ENCODE measurements at places on chromosomes 4 and X.

- DNase-seq: no peak
Observed at GRCh38 chrX:2457289-2458133, 43.3 kb downstream of the DHRSX start.

DNA sequence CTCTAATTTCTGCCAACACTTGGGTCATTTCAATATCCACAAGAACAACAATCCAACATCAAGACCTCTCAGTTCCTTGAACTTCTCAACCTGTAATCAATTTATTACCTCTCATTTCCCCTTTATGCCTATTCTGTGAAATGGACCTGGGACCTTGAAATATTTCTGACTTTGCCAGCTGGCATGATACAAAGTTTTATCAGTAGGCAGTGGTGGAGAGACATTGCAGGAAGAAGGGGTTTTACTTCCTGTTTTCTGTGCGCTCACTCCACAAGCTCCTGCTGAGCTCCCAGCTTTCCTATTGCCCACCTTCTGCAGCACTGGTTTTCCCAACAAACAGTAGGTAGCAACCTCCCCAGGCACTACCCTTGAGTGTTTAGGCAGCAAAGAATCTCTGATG is 3.5 kb upstream of the ARHGEF6 start:
- no peak for DNase-seq

GRCh38 chr4:186760576-186760975 is 36.9 kb upstream of the FAT1 start:
- DNase-seq: peak; percentile 62

DNA sequence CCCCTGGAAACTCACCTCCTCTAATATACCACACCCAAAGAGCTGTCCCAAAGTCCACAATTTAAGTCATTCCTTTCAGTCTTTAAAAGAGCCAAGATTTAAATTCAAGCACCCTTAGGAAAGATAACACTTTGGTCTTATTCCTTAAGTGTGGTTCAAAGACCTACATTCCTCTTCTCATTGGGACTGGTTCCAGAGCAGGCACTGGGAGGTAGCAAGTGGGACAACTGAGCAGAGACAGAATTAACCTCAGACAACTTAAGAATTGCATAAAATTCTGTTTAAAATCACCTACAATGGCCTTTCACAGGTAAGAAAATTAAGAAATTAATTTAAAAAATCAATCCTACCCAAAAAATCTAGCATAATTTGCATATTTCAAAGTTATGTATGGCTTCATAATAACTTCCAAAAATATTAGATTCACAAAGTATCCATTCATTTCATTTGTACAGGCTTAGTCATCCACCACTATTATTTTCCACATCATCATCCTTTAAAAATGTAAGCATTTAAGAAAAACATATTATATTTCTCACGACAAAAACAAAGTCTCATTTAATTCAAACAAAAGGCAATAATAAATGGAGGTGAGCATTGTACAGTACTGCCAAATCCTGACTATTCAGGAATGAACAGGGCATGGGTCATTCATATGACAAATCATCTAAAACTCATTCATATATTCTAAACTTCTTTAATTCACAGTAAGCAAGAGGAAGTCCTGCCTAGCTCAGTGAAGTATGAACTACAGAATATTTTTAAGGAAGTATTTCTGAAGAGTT is 13.6 kb downstream of the PRSS12 start:
- DNase-seq: peak; percentile 51

GRCh38 chr4:54961357-54961975 is 163.9 kb downstream of the KDR start:
- no peak for DNase-seq

DNA sequence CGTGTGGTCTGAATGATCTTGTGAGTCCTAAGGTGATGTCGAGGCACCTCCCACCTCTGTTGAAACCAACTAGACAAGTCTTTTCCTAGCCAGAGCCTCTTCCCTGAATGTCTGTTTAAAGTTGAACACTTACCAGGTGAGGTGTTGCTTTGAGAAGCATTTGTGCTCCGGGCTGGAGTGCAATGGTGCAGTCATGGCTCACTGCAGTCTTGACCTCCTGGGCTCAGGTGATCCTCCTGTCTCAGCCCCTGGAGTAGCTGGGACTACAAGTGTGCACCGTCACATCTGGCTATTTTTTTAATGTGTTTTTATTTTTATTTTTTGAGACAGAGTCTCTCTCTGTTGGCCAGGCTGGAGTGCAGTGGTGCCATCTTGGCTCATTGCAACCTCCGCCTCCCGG is 18.1 kb downstream of the RNF4 start:
- no peak for DNase-seq

- no peak for DNase-seq
Observed at GRCh38 chr4:185671496-185671895, 136.2 kb upstream of the PDLIM3 start.

DNA sequence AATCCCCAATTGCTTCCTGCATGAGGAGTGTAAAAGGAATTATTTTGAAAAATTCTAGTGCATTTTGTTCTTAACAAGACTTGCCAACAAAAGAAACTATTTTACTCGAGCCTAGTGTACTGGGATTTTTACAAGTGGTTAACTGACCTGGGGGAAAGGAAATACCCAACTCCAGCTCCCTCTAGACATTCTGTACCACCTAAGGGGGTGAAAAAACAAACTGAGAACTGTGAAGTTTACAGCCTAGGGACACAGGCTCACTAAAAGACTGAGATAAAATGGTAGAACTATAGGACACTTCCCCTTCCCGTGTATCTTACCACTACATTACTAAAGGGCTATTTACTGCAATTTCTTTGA is 2.6 kb upstream of the ADH5 start:
- DNase-seq: no peak

GRCh38 chr4:6468376-6468775 is 4.0 kb downstream of the PPP2R2C start:
- DNase-seq: no peak

DNA sequence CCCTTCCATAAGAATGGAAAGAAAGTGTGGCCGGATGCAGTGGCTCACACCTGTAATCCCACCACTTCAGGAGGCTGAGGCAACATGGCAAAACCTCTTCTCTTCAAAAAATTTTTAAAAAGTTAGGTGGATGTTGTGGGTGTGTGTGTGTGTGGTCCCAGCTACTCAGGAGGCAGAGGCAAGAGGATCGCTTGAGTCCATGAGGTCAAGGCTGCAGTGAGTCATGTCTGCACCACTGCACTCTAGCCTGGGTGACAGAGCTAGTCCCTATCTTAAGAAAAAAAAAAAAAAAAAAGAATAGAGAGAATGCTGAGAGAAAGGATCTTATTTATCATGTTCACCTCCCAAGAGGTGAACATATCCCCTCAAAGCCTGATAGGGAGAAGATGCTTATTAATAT is 492.1 kb upstream of the SMIM31 start:
- no peak for DNase-seq

DNA sequence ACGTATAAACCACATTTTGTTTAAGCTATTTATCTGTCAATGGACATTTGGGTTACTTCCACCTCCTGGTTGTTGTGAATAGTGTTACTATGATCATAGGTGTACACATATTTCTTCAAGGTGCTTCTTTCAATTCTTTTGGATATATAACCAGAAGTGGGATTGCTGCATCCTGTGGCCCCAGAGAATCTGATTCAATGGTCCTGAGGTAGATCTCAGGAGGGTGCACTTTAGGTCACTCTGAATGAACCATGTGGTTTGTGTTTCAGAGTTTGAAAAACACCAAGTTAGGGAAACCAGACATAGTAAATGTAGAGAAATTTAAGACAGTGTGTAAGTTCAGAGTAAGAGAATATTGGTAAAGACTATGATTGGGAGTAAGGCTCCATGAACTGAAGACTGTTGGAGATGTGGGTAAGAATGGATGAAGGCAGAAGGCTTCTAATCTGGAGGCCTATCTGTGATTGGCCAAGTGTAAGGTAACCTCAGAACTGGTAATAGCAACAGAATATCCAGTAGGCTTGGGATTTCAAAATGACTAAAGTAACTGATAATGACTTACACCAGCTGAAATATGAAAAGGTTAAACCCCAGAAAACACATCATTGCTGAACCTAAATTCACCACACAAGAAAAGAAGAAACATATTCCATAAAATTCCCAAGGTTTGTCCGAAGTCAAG is 236.9 kb downstream of the CAMK2D start:
- DNase-seq: no peak

GRCh38 chrX:16212024-16212423 is 44.7 kb downstream of the MAGEB17 start:
- no peak for DNase-seq

DNA sequence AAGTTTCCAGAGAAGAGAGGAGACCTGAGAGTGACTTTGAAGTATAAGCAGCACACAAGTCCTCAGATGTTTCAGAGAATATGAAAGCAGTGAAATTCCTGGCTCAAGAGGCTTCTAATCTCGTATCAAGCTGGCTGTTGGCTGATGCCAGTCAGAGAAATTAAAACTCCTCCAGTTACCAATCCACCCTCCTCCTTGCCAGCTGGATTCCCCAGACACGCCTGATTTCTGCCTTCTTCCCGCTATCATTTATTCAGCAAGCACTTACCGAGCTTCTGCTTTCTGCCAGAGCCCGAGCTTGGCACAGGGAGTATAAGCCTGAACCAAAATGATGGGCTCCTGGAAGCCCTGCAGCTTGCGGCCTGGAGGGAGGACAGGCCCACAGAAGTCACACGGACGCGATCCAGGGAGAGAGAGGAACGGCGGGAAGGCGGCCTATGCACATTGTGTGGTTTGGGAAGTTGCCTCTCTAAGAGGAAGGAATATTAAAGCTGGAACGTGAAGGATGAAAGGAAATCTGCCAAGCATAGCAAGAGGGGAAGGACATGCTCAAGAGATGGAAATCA is 102.4 kb upstream of the TBL1X start:
- no peak for DNase-seq

GRCh38 chr4:17120761-17121160 is 222.3 kb upstream of the LDB2 start:
- no peak for DNase-seq

DNA sequence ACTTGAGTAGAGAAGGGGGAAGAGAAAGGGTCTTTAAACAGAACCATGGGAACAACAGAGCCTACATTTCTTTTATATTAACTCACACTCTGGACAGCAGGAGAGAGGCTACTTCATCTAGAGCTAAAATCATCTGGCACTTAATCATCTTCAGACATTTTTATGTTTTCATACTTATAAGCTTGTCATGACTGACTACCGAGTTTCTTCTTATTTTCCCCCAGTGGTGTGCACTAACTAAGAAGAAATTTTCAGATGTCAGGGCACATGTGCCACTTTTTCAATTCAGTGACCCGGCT is 11.8 kb upstream of the RTL5 start:
- DNase-seq: no peak

GRCh38 chrX:3403748-3404147 is 57.3 kb upstream of the MXRA5 start:
- DNase-seq: no peak

DNA sequence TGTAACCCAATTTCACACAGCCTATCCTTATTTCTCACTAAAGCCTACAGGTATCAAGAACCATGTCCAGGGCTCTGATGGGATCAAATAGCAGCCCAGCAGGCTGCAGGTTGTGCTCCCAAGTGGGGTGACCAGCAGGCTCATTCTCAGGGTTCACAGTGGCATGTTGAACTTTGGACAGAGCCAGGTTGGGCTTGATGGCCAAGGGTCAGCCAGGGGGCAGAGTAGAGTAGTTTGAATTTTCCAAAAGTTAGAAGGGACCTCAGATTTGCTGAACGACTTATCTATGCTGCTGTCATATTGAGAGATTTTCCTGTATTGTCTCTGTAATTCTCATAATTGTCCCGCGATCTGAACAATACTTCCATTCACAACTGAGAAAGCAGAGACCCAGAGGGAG is 310.8 kb upstream of the BOD1L1 start:
- DNase-seq: no peak

DNA sequence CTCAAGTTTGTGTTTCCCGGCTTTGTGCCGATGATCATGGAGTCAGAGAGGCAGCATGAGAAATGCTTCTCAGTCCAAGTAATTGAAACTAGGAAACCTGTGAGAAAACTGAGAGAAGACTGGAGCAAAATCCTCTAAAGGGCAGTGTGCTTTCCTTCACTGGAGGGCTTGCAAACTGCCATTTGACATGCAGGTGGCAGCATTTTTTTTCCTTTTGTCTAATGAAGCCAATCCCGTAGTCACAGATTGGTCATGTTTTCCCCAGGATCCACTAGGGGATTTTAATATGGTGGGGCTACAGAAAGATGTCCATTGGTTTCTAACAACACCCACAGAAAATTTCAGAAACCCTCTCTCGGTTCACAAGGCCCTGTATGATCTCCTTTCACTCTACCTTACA is 117.4 kb upstream of the NUDT10 start:
- DNase-seq: no peak

- DNase-seq: peak; percentile 72
Observed at GRCh38 chrX:12949927-12950656, 24.8 kb upstream of the TMSB4X start.

DNA sequence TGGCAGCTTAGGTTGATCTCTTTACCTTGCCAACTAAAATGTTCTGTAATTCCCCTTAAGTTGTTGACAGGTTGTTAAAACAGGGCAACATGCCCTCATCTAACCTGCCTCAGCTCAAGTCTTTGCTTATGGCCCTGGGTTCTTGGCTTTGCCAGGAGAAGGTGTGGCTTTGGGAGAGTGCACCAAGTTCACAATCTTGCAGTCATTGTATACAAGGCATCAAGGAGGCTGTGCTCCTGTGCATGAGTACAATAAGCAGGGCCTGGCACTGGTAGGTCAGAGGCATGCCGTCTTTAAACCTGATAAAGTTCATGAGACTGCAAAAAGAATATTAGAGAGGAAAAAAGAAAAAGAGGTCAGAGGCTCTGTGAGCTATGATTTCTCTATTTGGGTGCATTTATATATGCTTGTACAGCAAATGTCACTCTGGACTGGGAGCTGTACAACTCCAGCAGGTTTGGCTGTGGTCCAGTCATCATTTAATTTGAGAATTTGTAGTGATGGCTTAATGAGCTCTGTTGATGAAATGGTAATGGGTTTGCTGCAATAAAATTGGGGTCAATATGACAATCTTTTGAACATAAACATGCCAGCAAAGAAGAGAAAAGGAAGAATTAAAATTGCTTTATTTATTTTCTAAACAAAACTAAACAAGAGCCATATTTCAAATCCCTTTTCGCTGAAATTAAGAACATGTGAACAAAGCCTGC is 30.3 kb downstream of the AREG start:
- no peak for DNase-seq

DNA sequence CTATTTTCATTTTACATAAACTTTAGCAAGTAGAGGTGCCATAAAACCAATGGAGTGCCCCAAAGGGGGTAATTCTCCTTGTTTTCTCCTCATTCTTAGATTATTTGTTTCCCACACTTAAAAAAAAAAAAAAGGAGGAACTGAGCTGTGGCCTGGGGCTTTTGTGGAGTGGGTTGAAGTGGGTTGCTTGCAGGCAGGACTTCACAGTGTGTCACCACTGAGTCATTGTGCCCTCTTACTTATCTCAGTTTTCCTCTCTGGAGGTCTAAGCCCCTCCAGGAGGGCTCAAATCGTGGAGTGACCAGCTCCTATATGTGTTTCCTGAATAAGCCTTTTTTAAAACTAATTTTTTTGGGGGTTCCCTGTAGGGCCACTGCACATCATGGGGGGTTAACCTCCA is 69.0 kb downstream of the SLC16A2 start:
- DNase-seq: no peak

DNA sequence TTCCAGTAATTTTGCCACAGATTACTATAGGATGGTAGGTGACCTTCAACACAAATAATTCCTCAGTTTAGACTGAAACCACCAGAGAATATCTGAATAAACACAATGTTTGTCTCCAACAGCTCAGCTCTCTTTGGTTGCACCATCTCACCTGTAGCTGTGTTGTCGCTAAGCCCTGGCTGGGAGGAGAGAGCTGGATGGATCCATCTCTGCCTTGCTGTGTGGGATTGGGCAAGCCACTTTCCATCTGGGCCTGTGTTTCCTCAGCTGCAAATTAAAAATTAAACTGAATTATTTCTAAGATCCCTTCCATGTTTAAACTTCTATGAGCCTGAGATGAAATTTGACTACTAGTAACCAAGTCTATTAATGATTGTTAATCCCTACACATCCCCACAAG is 310.2 kb downstream of the FBXW7 start:
- DNase-seq: no peak

Data from fibroblast of skin of left biceps (primary cell).